SJCRH30 (cell line): ENCODE measurements at places on chromosomes 2 and 18. TPM values are rescaled to one million over a fixed set of nuclear protein-coding genes. Genes with fewer than 3 reads are reported as not detected.

- H3K36me3 ChIP-seq, result no peaks in the 10 kb centered on the region
- H3K27ac ChIP-seq, result no peak overlapping the region
- H3K27me3 ChIP-seq, result no peaks in the 10 kb centered on the region
- H3K4me3 ChIP-seq, result peak overlapping the region; percentile 48
- H3K4me1 ChIP-seq, result peaks cover 4% of the 10 kb centered on the region; the same call in 1 of the 2 replicates
Observed at GRCh38 chr2:151973901-151974199, 125.0 kb downstream of the CACNB4 start.

DNA sequence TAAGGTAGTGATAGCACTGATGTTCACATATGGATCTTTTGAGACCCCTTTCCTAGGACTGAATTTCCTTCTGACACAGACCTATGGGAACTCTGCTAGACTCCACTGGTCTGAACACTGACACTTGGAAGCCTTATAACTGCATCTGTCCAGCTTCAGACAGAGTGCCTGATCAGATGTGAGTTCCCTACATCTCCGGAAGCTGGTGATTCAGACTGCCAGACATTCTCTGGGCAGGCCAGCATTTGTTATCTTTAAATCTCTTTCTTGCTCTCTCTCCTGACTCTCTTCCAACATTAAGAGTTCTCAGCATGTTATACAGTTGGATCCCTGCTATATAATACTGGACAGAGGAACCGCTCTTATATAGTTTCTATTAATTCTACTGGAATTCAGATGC is 408.5 kb downstream of the ZEB2 start:
- no peaks in the 10 kb centered on the region for H3K27me3 ChIP-seq
- H3K4me1 ChIP-seq, result no peaks in the 10 kb centered on the region
- no peak overlapping the region for H3K4me3 ChIP-seq
- peak; percentile 9 for DNase-seq
- no peak overlapping the region for H3K27ac ChIP-seq
- no peaks in the 10 kb centered on the region for H3K36me3 ChIP-seq

- H3K27me3 ChIP-seq, result no peaks in the 10 kb centered on the region
- H3K27ac ChIP-seq, result no peak overlapping the region
- H3K36me3 ChIP-seq, result no peaks in the 10 kb centered on the region
- H3K4me3 ChIP-seq, result no peak overlapping the region
- H3K4me1 ChIP-seq, result peaks cover 12% of the 10 kb centered on the region
Observed at GRCh38 chr2:10909996-10910341, 1.8 kb upstream of the KCNF1 start.

GRCh38 chr18:67261931-67262552 is 254.5 kb downstream of the DSEL start:
- no peak for DNase-seq
- H3K27me3 ChIP-seq, result no peaks in the 10 kb centered on the region
- H3K27ac ChIP-seq, result no peak overlapping the region
- no peaks in the 10 kb centered on the region for H3K36me3 ChIP-seq
- H3K4me1 ChIP-seq, result peaks cover 10% of the 10 kb centered on the region

GRCh38 chr18:73838107-73838506 is 309.5 kb downstream of the FBXO15 start:
- H3K27me3 ChIP-seq, result no peaks in the 10 kb centered on the region
- H3K4me1 ChIP-seq, result no peaks in the 10 kb centered on the region
- DNase-seq, result no peak
- H3K4me3 ChIP-seq, result no peak overlapping the region

Gene MAB21L4
- 0.66 and 1.0 TPM in 2 replicates for total RNA-seq

Gene DCDC2C
- total RNA-seq, result not detected in 2 replicates

Gene EMILIN2
- total RNA-seq, result 0.06 and 0.28 TPM in 2 replicates

Gene KLHL41
- 21.1 and 26.1 TPM in 2 replicates for total RNA-seq
